NCI-H2227 treated with DMSO at 0.1 percent for 48 hours (cell line): ENCODE measurements at places on chromosomes 5 and 9.
A peak's percentile ranks its signal among the peaks of the same experiment; 100 is the strongest.

GRCh38 chr9:21813575-21814473 lies 11.4 kb downstream of the MTAP start:
- peak; percentile 74 for DNase-seq

GRCh38 chr9:122360891-122361290 lies 9.9 kb upstream of the PTGS1 start:
- DNase-seq: no peak

DNA sequence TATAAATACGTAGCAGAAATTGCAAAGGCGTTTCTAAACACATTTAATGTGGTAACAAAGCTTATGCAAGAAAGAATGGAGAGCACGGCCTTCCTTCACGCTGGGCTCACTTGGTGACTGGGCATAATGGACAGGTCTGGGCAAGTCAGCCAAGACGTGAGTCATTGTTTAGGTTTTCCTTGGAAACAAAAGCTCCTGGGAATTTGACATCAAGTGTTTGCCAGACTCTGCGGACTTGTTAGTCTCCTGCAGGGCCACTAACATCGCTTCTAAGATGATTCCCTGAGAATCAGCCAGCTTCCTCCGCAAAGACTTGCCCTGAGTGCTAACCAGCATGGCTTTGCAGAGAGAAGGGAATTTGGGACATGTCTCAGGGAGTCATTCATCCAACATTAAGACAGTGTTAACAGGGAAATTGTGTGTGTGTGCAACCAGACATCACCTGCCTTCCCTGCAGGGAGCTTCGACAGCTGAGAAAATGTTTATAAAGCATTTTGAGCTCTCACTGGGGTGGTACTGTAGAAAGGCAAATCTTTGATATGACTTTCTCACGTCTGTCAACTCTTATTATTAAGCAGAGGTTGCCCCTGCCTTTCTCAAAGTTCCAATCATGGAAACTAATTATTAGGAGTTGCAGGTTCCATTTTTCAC lies 182.5 kb downstream of the NTRK2 start:
- peak; percentile 58 for DNase-seq

DNA sequence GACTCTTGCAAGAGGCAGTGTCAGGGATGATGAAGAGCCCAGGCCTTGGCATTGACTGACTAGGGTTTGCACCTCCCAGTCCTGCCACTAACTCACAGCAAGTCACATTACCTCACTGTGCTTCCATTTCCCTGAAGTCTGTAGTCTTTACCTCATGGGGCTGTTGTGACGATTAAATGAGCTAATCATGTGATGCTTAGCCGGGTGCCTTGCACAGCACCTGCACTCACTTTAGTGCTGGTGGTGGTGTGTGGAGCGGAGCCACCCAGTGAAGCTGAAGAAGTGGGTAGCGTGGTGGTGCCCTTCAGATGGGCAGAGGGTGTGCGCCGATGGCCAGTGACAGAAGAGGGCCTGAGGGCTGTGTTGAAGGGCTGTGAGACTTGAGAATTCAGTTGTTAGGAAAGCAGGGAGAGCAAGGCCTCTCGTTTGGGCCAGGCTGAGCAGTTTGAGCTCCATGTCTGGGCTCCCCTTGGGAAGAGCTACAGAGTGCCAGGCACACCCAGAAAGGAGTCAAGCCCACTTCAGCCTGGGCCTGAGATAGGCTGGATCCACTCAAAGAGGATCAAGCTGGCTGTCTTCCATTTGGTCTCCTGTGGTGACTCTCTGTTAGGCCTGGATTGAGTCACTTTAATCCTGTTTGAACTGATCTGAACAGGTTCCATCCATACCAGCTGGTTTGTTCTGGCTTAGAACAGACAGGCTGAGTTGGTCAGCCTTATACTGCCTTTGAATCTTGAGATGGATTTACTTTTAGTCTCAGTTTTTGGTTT lies 42.5 kb downstream of the RALGPS1 start:
- DNase-seq: no peak

DNA sequence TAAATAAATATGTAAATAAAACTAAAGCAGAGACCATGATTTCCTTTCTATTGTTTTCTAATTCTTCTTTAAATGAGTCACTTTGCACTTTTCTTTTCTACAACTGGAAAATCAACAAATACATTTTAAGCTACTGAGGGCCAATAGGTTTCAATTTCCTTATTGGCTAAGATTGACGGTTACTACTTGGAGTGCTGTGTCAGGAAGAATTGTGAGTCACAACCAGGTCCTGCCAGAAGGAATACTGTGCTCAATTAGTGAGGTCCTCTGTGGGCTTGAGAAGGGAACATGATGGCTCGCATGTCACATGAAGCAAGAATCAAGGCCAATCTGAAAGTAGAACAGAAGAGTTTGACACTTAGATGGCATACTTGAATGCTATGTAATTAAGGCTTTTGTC lies 110.8 kb downstream of the HMHB1 start:
- DNase-seq: no peak

- no peak for DNase-seq
Observed at GRCh38 chr5:1411099-1411498, 34.1 kb downstream of the SLC6A3 start.

DNA sequence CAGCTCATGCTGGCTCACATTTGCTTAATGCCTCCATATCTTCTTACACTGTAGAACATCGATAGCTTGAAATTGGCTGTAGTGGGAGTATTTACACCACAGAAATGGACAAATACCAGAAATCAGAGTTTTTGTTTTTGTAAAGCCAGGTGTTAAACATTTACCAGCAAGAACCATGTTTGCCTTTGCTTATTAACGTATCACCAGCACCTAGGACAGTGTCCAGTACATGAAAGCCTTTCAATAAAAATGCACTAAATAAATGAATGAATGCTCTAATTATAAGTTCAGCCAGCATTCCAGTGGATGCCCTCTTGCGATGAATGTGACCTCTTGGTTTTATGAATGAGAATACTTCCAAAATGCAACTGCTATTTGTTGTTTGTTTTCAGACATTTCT lies 140.4 kb upstream of the VLDLR start:
- no peak for DNase-seq

- no peak for DNase-seq
Observed at GRCh38 chr5:6468104-6468503, 19.4 kb downstream of the UBE2QL1 start.

DNA sequence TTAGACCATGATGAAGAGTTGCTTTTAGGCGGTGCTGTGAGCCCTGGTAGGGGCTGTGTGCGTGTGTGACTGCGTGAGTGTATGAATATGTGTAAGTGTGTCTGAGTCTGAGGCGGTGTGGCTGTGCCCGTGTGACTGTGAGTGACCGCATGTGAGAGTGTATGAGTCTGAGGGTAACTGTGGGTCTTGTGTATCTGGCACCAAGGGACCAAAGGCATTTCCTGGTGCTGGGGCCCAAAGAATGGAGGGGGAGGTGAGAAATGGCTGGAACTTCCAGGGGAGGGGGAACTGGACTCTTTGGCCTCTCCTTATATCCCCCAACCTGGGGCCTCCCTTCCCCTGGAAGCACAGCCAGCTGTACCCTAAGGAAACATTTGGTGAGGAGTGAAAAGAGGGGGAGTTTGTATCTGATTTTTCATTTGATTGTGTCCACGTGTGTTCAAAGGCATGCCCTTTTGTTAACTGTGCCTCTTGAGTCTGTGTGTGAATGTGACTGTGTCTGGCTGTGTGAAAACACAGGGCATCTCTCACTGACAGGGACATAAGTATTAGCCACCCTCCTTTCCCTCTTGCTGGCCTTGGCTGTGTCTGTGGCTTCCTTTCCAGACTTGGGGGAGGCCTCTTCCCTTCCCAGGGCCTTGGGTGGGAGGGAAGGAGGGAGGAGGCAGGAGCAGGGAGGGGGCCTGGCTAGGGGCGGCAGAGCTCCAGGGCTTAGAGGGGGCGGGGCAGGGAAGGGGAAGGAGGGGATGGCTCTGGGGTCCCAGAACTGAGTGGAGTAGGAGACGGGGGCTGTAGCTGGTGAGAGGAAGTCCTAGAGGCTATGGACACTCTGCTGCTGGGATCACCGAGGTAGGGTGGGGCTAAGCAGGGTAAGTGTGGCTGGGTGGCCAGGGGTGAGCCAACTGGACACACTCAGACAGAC lies 1.4 kb downstream of the IL11RA start:
- no peak for DNase-seq

GRCh38 chr5:5126444-5126843 lies 13.7 kb upstream of the ADAMTS16 start:
- no peak for DNase-seq

- no peak for DNase-seq
Observed at GRCh38 chr5:819078-819477, 31.7 kb downstream of the ZDHHC11 start.

DNA sequence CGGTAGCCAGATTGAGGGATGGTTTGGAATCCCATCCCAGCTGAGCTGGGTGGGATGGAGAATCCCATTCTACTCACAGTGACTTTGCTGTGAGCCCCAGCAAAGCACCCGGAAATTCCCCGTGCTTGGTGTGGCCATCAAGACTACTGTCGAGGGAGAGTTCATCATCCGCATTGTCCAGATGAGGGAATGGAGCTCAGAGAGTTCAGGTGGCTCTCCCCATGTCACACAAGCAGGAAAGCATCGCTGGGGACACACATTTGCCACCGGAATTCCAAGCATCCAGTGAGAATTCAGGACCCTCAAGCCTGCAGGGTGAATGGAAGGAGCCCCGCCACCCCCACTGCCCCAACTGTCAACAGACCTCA lies 54.4 kb downstream of the HRH2 start:
- no peak for DNase-seq

- DNase-seq: no peak
Observed at GRCh38 chr9:110143950-110144545, 63.9 kb downstream of the C9orf152 start.

- no peak for DNase-seq
Observed at GRCh38 chr5:154862766-154863165, 4.3 kb downstream of the CNOT8 start.

- no peak for DNase-seq
Observed at GRCh38 chr5:38707352-38708210, 138.2 kb upstream of the OSMR start.

- peak; percentile 9 for DNase-seq
Observed at GRCh38 chr5:56126487-56127179, 106.5 kb downstream of the ANKRD55 start.
